IgD-negative memory B cell (primary cell): ENCODE measurements at places on chromosomes 1 and 21. TPM values are rescaled to one million over a fixed set of nuclear protein-coding genes. Genes with fewer than 3 reads are reported as not detected.

The PROK1 gene
- not detected for polyA plus RNA-seq

The ATP1A2 gene
- not detected for polyA plus RNA-seq

The SLC35F3 gene
- polyA plus RNA-seq = not detected

The RBM34 gene
- 86.7 TPM for polyA plus RNA-seq

The FCRL5 gene
- 26.5 TPM for polyA plus RNA-seq

The BSND gene
- polyA plus RNA-seq = not detected
